Osteoblast (primary cell): ENCODE measurements at places on chromosomes 7 and 10. TPM values are rescaled to one million over a fixed set of nuclear protein-coding genes. Genes with fewer than 3 reads are reported as not detected.

- DNase-seq, result peak; percentile 41
These were observed 96.8 kb downstream of the COL13A1 start for GRCh38 chr10:69898524-69898923.

GRCh38 chr10:111804781-111805180, 378.8 kb downstream of the GPAM start:
- no peak for DNase-seq

GRCh38 chr7:43377196-43377960, 205.5 kb upstream of the STK17A start:
- peak; percentile 59 for DNase-seq

- DNase-seq, result no peak
These were observed 345.3 kb downstream of the CXCL12 start for GRCh38 chr10:44039599-44039998.

FAM25C gene
- not detected in 2 replicates for total RNA-seq

DNA sequence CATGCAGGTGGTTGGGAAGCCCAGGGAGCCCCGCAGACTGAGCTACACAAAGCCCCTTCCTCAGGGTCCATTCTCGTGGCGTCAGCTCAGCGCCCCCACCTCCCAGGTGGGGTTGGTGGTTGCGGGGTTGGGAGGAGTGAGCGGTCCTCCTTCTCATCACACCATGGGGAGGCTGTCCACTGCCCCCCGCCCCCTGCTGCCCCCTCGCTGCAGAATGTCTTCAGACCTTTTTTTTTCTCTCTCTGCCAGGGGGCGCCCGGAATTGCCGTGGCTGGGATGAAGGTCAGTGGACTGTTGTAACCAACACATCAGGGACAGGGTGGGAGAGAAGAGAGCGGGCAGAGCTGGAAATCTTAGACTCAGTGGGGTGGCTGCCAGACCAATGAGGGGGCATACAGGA, 116.3 kb downstream of the COL13A1 start:
- DNase-seq, result no peak

C1GALT1 gene
- 108 and 137 TPM in 2 replicates for total RNA-seq

CRTAC1 gene
- total RNA-seq, result not detected in 2 replicates
